ENCODE measurements at places on chromosomes 7 and 10.

GRCh38 chr10:109968953-109969759, 38.6 kb upstream of the ADD3 start:
- no peak for DNase-seq

DNA sequence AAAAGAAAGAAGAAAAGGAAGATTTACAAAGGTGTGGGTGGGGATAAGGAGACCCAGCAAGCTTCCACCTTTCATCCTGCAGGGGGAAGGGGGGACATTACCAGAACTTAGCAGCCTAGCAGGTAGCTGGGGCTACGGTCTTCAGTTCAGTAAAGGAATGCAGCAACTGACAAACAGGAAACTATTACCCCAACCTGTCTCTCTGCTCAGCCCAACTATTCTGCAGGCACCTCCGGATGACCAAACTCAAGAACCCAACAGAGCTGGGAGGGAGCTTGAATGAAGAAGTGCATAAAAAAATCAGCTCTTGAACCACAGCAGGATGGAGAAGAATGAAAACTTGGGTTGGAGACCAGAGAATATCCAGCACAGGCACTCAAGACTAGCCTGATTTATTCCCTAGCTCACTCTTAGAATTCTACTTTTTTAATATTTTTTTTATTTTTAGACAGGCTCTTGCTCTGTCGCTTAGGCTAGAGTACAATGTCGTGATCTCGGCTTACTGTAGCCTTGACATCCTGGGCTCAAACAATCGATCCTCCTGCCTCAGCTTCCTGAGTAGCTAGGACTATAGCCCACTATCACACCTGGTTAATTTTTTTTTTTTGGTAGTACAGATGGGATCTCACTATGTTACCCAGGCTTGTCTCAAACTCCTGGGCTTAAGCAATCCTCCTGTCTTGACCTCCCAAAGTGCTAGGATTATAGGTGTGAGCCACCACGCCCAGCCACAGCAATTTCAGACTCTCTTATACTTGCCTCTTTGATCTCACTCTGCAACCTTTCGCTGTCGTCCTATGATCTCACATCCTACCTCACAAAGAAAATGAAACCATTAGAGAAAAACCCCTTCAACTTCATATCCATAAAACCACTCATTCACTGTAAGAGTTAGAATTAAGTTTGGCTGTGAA, 18.5 kb upstream of the C10orf67 start:
- peak; percentile 79 for DNase-seq

GRCh38 chr10:88901206-88901983, 21.4 kb downstream of the STAMBPL1 start:
- DNase-seq, result no peak

DNA sequence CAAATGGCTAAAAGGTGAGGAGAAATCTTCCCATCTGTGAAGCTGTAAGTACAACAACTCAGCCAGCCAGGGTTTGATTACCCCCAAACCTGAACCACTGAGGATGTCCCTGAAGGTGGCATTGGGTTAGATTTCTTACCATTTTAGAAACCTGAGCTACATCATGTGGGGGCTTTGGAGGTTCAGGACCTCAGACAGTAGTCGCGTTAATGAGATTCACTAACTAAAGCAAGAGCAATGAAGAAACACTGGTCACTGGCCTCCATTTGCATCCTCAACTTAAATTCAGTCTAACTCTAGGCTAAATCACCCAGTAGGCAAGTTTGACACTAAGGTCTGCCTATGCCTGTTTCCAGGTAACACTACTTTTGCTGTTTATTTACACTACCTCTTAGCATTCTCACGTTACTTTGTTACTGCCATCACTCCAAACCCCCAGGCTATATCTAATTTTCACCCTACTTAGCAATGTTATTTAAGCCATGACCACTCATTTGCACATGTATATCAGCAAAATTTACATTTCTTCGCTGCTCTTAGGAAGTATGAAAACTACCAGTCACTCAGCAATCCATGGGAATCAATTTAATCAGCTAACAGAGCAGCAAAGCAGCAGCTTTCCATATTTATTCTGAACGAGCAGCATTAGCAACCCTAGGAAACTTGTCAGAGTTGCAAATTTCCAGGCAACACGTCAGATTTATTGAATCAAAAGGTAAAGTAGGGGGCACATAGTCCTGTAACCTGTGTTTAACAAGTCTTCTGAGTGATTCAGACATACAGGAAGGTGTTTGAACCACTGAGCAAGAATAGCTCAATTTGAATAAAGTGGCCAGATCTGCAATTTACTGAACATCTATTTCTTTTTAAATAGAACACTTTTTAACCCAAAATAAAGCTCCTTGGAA, 788.4 kb upstream of the SORCS1 start:
- DNase-seq, result no peak

DNA sequence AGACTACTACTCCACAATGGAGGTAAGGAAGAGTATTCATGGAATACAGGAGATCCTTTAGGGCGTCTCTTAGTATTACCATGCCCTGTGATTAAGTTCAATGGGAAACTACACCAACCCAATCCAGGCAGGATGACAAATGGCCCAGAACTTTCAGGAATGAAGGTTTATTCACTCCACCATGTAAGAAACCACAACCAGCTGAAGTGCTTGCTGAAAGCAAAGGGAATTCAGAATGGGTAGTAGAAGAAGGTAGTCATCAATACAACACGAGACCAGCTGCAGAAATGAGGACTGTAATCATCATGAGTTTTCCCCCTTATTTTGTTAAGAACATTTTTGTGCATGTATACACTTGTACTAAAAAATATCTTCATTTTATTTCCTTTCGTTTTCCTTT, 76.6 kb downstream of the GPR37 start:
- DNase-seq, result no peak

DNA sequence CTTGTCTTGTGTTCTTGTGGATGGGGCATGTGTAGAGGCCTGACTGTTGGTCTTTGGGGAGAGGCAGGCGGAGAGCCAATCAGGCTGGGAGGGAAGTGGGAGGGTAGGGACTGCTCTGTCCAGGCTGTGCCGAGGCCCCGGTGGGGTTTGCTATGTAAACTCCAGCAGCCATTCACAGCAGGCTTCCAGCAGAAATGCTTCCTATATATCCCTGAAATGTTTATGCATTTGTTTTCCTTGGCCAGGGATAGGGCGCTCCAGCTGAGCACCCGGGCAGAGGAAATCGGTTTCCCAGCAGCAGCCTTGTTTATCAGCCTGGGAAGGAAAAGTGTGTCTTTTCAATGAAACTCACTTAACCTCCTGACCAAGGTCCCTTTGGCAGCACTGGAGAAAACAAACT, 18.3 kb upstream of the AQP1 start:
- DNase-seq, result no peak

DNA sequence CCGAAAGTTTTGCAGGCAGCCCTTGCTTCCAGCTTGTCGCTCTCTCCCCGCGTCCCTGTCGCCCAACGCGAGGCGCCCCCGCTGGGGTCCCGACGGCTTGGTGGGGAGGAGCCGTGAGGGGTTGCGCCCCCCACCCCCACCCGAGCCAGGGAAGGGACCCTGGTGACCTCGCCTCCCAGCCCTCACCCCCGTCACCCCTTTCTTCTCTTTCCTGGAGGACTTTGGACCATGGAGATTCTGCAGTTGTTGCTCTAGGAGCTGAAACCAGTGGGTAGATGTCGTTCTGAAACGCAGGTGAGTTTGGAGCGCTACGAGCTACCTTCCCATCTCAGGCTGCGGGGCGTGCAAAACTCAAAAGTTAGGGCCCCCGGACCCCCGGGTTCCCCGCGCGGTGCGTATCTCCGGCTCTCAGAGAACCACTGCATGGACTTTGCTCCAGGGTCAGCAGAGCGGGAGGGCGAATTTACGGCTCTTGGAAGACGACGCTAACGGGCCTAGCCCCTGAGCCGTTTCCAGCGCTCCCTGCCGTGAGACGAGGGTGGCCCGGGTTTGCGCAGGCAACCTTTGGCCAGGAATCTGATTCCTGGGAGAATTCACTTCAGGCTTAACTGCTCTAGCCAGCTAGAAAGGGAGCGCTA, 684 bp upstream of the ATXN7L1 start:
- peak; percentile 71 for DNase-seq

DNA sequence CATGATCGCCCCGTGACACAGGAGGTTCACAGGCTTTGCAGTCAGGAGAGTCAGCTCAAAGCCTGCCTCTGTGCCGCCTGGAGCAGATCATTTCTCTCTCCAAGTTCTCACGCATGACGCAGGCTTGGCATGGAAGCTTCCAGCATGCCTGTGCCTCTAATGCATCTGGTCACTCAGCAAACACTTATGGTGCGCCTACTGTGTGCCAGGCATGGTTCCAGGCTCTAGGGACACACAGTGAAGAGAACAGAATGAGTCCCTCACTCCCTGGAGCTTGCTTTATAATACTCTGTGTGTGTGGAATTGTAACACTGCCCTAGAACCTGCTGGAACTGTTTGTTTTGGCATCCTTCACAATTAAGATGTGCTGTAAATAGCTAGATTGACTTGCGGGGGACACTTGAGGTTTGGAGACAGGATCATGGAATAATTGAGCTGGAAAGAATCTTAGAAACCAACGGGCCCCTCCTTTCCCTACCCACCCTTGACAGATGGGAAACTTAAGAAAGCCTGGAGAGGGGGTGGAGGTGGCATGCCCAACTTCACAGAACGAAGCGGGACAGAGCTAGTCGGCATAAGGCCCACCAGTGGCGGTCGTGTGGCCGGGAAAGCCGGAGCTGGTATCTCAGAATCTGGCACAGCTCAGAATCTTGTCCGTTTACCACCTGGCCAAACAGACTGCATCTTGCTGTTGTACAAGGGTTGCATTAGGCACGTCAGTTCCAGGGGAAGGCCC, 4.6 kb upstream of the MYH16 start:
- no peak for DNase-seq

- DNase-seq, result no peak
These were observed 251.4 kb upstream of the SEMA3C start for GRCh38 chr7:81170291-81170690.

DNA sequence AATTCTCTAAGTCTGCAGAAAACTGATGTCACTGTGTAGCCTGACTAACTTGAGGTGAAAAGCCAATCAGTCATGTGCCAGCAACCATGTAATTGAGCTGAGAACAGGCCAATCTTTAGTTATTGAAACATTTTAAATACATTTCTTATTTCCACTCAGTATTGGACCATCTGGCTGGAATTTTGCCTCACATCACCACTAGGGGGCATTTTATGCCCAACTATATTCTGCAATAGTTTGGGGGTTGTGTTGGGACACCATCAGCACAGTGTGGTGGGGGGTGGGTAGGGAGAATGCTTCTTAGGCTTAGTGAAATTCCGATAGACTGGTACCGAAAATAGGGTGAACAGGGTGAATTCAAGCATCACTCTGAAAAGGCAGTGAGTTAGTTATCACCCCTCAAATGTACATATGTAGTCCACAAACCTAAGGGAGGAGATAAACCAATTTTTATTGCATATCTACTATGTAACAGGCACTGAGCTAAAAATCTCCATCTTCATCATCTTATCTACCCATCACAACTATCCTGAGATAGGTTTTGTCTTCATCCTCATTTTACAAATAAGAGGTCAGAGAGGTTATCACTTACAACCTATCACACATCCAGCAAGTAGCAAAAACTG, 17.8 kb downstream of the NPSR1 start:
- DNase-seq, result no peak

DNA sequence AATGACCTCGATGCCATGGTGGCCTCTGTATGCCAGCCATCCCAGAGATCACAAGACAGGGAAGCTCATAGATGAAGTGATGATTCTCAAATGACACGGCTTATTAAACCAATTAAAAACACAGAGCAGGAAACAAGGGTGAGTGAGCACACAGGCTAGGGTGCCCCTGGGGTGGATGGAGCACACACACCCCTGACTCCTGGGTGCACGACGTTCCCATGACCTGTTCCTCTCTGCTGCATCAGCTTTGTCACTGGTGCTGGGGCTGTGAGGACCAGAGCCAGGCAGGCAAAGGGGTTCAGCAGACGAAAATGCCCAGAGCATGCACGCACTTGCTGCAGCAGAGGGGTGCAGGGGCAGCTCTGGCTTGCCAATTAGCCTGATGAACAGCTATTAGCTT, 86.5 kb upstream of the LRRC4 start:
- peak; percentile 51 for DNase-seq

GRCh38 chr7:132133501-132133900, 442.8 kb downstream of the PLXNA4 start:
- no peak for DNase-seq

DNA sequence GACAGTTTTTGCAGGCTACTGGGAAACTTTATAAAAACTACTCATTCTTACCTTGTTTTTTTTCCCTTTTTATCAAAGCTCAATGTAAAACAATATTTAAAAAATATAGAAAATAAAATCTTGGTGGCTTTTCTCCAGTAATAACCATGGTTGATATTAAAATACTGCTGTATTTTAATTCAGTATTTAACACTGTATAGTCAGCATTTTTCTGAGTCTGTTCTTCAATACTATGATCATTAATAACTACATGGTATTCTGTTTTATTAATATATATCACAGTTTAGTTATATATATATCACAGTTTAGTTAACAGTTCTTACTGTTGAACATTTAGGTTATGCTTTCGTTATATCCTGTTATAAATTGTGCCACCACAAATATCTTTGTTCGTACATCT, 78.4 kb downstream of the SRI start:
- DNase-seq, result no peak

- DNase-seq, result no peak
These were observed 520.0 kb downstream of the GLRX3 start for GRCh38 chr10:130656187-130656575.

DNA sequence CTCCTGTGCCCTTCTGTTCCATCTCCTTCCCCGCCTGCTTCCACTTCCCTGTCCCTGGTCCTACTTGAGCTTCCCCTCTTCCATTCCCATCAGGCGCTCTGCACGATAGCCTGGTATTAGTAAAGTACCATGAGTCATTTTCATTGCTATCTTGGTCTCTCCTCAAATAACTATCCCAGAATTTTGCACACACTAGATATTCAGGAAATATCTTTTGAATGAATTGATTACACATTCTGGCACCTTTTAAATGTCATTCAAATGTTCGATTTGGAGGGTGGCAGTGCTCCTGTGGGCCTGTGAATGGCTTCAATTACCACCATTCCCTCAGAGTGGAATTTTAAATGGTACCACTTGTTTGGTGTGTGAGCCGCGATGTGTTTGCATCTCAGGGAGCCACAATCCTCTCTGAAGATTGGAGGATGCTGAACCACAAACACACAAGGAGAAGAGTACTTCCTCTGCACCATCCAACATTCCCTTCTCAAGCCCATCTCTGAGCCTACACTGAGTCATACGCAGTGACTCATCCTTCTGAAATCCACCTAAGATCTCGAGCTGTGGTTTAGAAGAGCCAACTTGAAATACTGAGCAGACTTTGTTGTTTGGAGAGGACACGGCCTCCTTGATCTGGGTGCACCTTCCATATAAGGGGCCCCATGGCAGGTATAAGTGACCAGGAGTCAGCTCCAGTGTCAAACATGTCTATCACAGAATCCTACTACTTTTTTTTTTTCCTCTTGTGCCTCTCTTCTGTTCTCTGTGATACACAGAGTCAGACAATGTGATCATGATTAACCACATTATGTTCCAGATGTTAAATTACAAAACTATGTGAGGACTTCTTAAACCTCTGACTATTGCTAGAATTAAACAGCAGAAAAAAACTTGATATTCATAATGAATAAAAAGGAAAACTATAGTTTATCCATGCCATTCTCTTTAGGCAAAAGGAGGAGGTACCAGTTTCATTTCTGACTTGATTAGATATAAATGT, 81.9 kb downstream of the BMPER start:
- DNase-seq, result no peak

DNA sequence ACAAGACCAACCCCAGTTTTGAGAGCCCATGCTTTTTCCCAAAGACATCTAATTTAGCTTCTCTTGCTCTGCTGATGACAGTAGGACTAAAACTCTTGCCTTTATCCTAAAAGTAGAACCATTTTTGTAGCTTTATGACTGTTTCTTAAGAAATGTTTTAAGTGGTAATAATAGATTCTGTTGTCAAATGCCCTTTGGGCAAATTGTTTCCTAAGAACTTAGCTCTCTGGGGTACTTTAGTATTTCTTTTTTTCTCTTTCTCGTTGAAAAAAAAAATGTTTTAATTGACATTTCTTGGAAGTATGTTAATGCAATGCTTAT, 157.4 kb downstream of the ARID5B start:
- DNase-seq, result no peak

Data from activated effector memory CD4-positive, alpha-beta T cell treated with anti-CD3 and anti-CD28 coated beads, Interleukin-2, amount 50 U/mL, for 16 hours (primary cell).